ENCODE measurements at places on chromosomes 5 and 9.

DNA sequence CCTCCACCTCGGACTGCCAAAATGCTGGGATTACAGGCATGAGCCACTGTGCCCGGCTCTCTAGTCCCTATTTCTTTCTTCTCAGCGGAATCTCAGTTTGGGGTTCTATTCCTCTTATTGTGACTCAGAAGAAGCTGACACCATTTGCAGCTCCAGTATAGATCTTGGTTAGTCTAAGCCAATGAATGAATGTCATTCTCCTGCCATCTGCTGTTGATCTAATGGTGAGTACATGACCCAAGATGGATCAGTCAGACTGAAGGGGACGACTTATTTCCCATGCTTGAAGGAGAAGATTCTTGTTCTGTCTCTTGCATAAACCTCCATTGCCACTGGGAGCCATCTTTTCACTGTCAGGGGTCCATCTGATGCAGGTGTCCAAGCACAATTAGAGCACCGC is 76.0 kb upstream of the KLF9 start:
- DNase-seq, result no peak

- no peak for DNase-seq
These were observed 71.4 kb downstream of the SERINC5 start for GRCh38 chr5:80184235-80185023.

- no peak for DNase-seq
These were observed 60.3 kb upstream of the EPB41L4A start for GRCh38 chr5:112479418-112479817.

DNA sequence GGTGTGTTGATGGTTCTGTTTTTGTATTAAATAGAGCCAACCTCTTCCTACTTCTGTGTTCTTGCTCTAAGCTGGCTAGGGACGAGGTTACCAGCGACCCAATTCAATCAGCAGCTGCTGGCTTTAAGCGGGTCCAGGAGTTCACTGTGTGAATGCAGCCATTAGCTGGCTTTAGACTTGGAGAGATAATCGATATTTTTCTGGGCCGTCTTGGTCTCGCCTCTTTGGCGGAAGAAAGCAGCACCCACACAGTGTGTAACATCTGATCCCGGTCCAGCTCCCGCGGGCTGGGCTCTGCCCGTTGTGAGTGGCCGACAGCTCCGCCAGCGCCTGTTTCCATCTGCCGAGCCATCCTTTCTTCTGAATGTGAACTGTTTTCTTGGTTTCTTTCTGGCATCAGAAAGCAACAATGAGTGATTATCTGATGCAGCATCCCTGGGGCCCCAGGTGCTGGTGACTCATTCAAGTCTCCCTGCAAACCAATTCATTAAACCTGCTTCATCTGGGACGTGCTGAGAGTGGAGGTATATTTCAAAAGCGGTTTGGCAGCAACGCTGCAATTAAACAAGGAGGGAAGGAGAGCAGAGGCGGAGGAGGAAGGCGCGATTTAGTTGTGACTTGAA is 90.8 kb upstream of the IRX4 start:
- DNase-seq, result no peak

- DNase-seq, result no peak
These were observed 15.9 kb upstream of the OMD start for GRCh38 chr9:92439921-92440750.

DNA sequence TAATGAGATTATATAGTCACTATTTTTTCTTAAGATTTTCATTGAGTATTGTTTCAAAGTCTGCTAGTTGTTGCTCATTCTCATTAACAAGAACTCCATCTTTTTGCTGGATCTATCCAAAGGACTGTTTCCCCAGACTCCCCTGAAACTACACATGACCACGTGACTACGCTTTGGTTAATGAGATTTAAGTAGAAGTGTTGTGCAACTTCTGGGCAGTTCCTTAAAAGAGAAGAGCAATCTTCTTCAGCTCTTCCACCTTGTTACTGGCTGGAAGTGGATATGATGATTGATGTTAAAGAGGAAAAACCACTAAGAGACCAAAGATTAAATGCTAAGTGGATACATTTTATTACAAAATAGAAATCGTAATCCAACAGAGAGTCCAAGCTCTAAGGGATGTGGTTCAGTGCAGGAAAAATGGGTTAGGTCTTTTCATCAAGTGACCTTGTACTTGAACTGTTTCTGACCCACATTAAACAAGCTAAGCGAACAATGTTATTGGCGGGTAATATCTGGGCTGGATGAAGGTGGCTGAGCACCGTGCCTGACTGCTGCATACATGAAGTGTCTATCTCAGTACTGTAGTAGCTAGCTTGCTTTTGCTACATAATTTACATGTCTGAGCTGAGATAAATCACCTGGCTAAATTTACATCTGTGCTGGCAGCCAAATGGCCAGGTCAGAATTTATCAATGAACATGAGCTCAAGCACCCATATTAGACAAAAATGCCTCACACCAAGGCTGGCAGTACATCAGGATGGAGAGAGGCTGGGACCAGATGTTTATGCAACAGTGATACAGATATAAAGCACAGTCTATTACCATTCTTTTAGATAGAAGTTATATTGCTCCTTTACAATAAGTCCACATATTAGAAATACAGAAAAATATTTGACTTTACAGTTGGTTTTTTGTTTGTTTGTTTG is 7.5 kb upstream of the CTNNAL1 start:
- no peak for DNase-seq

DNA sequence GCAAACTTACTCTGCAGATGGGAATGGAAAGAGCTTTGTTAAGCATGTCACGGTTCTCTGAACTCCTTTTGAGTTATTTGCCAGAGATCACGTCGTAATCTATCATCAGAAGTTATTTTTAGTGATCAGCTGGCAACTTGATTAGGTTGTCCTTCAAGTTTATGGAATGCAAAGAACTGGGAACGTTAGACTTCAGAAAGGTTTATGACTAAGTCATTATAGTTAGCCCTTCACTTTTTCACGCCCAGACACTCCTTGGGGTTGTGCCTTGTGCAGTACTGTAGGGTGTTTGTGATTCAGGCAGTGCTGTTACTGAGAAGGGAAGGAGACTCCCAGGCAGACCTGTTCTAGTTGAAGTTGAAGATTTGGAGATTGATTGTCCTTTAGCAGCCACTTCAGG is 26.8 kb upstream of the PHF2 start:
- DNase-seq, result no peak

DNA sequence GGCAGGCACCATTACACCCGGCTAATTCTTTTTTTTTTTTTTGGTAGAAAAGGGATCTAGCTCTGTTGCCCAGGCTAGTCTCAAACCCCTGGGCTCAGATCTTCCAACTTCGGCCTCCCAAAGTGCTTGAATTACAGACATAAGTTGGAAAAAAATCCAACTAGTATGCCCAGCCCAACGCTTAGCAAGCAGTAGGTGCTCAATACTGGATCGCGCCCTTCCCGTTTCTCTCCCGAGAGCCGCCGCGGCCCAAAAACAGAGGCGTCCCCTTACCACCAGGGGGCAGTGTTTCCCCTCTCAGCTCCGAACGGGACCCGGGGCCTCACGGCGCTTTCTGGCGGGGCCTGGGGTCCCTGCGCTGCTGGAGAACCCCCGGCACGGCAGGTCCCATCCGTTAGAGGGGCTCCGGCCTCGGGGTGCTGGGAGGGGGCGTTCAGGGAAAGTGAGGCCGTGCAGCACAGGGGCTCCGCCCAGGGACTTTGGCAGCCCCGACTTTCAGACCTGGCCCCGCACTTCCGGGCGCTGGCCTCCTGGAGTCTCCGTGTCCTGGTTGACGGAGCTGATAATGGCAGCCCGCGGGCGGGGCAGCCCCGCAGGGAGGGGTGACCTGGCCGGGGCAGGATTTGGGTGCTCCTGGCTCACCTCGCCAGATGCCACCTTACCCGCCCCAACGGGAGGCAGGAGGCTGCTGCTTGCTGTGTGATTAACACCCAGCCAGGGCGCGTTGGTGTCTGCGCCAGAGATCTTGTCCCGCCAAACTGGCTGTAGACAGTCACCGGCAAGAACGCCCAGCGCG is 15.2 kb downstream of the PTGES start:
- peak; percentile 79 for DNase-seq

DNA sequence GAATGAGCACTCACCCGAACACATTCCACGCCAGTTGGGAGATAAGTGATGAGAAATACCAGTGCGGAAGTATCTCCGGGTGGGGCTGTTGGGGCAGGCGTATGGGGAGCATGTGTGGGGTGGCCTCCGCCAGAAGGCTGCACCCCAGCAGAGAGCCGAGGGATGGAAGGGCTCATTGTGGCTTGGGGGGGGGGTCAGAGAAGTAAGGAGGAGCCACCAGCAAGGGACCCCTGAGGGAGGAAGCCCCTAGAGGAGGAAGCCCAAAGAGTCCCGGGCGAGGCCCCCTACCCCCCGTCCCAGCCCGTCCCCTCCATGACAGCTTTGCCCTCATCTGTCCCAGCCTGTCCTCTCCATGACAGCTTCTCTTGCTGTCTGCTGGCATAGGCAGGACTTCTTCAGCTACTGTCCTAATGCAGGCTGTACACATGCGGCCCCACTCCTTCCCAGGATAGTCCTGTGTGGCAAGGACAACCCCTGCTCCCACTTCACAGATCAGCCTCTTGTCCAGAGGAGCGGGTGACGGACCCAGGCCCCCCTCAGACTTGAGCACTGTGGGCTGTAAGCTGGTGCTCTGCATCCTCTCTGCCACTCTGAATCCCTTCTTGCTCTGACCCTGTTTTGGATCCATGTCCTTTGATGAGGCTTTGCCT is 239.6 kb downstream of the CACNA1B start:
- no peak for DNase-seq

- no peak for DNase-seq
These were observed 25.0 kb upstream of the CAPSL start for GRCh38 chr5:35963381-35963843.

DNA sequence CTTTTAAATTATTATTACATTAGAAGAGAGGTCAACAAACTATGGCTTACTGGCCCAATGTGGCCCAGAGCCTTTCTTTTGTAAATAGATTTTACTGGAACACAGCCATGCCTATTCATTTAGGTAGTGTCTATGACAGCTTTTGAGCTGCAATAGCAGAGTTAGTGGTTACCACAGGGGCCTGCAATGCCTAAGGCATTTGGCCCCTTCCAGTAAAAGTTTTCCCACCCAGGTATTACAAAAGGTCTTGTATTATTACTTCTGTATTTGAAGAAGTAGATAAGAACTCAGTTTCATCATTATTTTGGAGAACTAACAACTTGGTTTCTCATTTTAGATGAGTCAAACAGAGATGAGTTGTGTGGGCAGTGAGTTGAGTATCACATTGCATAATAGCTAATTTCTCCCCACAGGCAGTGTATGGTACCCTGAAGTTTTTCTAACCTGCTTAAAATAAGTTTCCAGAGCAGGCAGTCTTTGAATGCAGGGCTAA is 9.5 kb downstream of the MTRR start:
- DNase-seq, result no peak

- DNase-seq, result no peak
These were observed 75.0 kb upstream of the NEK6 start for GRCh38 chr9:124182741-124183140.

GRCh38 chr9:84111726-84112125 is 131.1 kb downstream of the RMI1 start:
- no peak for DNase-seq

DNA sequence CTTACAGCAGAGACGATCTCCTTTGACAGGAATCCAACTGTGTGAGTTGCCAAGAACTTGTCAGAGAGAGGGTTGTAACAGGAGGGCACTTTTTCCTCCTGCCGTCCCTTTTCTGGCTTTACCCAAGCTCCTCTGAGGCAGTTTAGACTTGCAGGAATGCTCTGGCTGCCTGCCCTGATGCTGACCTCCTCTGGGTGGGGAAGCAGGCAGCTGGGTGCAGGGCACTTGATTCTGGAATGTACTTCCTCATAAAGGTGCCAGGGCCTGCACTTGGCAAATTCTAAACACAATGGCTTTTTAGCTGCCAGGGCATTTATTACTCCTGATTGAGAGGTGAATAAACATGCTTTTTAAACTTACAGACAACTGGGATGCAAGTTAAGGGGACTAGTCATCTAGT is 190.4 kb downstream of the EPB41L4A start:
- DNase-seq, result no peak

GRCh38 chr9:135134268-135135022 is 47.0 kb downstream of the OLFM1 start:
- DNase-seq, result no peak

GRCh38 chr5:113937301-113937700 is 423.8 kb downstream of the YTHDC2 start:
- DNase-seq, result no peak

DNA sequence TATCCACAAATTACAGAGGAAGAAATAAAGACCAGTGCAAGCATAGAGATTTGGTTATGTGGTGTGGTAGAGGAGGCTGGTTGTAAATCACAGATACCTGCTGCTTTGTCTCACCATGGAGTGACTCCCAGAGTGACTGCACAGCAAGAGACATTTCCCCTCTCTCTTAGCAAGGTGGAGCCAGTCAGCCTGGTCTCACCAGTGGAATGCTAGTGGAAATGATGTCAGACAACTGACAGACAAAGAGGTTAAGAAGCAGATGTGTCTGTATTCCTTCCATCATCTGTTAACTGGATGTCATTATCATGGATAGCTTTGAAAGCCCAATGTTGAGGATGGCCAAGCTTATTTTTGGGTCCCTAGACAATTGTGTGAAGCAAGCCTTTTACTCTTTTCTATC is 509.4 kb upstream of the SEMA6A start:
- no peak for DNase-seq

- DNase-seq, result no peak
These were observed 101.0 kb downstream of the USP20 start for GRCh38 chr9:129936222-129936621.

DNA sequence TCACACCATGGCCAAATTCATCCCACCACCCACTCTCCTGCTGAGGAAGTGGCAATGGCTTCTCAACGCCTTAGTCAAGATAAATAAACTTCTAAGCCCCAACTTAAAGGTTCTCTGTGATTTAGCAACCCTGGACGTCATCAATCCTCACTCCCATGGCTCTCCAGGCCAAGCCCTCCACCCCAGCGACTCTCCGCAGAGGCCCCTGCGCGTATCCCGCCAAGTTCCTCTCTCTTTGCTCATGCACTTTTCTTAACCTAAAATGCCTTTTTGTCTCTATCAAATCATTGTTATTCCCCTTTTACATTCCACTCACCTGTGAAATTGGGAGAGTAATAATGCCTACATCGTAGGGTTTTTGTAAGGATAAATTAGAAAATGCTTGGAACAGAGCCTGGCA is 88.6 kb downstream of the NRG2 start:
- DNase-seq, result no peak

- DNase-seq, result no peak
These were observed 93.9 kb upstream of the LMX1B start for GRCh38 chr9:126519660-126520420.

- DNase-seq, result no peak
These were observed 99.3 kb upstream of the HCN1 start for GRCh38 chr5:45795458-45795857.

DNA sequence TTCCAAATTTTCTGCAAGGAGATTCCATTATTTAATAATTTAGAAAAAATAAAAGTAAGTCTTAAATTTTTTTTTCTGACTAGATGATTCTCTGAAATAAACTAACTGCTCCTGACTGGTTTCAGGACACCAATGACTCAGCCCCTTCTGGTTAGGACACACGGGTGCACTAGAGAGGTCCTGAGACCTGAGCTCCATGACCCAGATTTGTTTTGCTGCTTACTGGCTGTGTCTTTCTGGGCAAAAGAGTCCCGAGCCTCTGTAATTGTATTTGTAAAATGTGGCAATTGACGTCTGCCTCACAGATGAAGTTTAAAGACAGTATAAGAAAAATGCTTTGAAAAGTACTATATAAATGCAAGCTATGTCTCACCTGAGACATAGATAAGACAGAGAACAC is 89.1 kb downstream of the SLC24A2 start:
- no peak for DNase-seq

- no peak for DNase-seq
These were observed 20.6 kb downstream of the IFNW1 start for GRCh38 chr9:21121079-21121478.
